Stimulated activated CD4-positive, alpha-beta T cell treated with anti-CD3 and anti-CD28 coated beads, Interleukin-15, amount 100 ng/mL, for 24 hours (primary cell): ENCODE measurements at places on chromosomes 16 and 17.
A peak's percentile ranks its signal among the peaks of the same experiment; 100 is the strongest.

DNA sequence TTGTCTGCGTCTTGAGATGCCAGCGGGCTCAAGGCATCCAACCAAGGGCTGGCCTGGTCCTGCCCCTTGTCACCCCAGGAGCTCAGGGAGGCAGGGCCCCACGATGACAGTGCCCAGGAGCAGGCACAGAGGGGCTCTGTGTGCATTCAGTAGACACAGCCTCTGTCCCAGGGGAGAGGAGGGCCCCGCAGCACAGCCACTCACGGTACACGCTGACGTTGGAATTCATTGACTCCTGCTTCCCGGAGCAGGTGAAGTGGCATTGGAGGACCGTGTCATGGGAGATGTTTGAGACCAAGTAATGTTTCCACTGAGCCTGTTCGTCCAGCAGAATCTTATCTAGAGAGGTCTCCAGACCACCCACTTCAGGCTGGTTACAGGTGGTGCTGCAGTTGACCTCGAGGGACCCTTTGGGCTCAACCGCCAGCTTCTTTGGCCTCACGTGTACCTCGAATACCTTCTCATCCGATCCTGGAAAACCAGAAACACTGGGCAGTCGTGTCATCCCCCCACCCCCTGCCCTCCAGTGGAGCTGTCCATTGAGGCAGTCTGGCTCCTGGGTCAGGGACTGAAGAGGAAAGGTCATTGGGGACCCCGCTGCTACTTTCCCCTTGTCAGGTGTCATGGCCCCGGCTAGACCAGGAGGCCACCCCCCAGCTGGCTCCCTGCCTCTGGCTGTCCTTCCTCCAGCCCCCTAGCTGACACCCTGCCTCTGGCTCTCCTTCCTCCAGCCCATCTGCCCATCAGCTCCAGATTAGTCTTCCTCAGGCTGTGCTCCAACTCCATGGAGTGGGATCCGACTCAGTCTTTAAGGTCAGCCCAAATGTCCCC, 7.0 kb downstream of the PRR29 start:
- DNase-seq: no peak

DNA sequence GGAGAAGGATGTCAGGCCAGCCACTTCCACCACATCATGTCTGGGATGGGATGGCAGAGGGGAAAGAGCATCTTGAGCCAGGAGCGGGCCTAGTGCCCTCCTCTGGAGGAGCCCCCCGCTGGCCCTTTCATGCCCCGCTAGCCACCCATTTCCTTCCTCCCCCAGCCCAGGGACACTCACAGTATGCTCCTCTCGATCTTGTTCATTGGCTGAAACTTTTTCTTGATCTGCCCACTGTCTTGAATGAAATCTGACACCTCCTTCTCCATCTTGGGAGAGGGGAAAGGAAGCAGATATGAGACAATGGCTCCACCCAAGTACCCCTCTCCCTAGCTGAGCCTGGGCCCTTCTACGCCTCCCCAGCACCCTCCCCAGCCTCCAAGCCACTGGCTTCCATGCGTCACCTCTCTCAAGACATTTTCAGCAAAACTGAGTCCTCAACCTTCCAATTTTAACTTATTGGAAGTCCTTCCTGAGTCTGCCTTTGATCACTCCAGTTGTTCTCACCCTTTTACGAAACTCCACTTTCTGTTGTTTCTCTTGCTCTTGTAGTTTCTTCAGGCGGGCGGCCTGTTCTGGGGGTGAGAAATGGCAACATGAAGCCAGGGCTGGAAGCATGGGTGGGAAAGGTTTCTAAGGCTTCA, 7.2 kb downstream of the SPAG7 start:
- DNase-seq: no peak

GRCh38 chr17:69913216-69913615, 161.8 kb upstream of the KCNJ16 start:
- no peak for DNase-seq

GRCh38 chr17:1203111-1203966, 23.6 kb upstream of the ABR start:
- DNase-seq: peak; percentile 75

DNA sequence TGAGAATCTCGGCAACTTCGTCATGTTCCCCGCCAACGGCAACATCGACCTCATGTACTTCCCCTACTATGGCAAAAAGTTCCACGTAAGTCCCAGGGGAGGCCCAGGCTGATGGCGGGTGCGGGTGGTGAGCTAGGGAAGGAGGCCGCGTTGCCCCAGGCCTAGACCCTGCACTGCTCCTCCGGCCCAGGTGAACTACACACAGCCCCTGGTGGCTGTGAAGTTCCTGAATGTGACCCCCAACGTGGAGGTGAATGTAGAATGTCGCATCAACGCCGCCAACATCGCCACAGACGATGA, 4.8 kb downstream of the ATP1B2 start:
- DNase-seq: no peak

DNA sequence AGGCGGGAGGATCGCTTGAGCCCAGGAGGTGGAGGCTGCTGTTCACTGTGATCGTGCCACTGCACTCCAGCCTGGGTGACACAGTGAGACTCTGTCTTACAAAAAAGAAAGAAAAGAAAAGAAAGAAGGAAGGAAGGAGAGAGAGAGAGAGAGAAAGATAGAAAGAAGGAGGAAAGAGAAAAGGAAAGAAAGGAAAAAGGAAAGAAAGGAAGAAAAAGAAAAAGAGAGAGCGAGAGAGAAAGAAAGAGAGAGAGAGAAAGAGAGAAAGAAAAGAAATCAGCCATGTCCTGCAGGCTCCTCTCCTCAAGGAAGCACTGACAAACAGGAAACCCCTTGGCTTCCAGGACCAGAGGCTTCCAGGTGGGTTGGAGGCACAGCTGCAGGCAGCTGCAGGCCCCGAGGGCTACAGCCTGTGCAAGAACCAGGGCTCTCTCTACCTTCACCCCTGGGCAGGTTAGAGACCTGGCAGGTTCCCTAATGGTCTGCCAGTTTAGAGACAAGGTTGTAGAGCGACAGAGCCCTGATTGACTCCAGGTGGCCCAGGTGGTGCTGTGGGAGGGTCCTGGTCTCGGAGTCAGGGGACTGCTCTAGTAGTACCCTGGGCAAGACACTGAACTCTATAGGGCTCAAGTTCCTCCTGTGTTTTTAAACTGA, 53.8 kb downstream of the PECAM1 start:
- DNase-seq: no peak

- DNase-seq: peak; percentile 52
Measured at GRCh38 chr17:38579934-38580333, 25.8 kb downstream of the SRCIN1 start.

DNA sequence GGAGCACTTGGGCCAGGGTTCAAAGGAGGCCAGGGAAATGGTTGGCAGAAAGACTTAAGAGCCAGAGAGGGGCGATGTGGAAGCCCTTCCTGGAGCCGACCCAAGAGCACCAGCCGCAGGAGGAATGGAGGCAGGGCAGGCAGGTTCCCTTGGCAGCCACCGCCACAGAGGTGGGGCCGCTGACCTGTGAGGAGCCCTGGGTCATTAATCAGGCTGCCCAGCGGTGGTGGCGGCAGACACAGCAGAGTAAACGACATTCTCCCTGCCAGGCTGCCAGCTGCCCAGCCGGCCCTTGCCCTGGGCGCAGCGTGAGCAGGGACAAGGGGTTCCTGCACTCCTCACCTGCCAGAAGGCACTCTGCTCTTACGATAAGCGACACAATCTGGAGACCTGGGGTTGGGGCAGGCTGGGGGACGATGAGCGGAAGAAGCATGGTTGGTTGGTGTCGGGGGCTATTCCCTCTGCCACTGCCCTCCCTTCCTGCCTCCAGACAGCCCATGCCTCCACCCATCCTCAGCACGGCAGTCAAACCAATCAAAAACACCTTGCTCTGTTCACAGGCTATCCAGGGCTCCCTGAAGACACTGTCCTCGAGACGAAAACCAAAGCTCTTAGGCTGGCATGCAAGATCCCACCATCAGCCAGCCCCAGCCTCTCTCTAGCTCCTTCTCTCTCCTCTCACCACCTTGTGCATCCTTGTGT, 40.9 kb downstream of the PLXDC1 start:
- DNase-seq: no peak

- no peak for DNase-seq
Measured at GRCh38 chr17:74950207-74950606, 14.5 kb downstream of the OTOP3 start.

- peak; percentile 53 for DNase-seq
Measured at GRCh38 chr17:27245230-27245696, 48.7 kb upstream of the WSB1 start.

GRCh38 chr16:50800074-50800473, 58.2 kb downstream of the CYLD start:
- DNase-seq: no peak

GRCh38 chr16:28528463-28528867, 10.3 kb downstream of the NUPR1 start:
- DNase-seq: no peak

- no peak for DNase-seq
Measured at GRCh38 chr17:81906476-81907218, 4.6 kb downstream of the PCYT2 start.

GRCh38 chr16:89620406-89620841, 7.0 kb downstream of the DPEP1 start:
- no peak for DNase-seq

- no peak for DNase-seq
Measured at GRCh38 chr17:51373489-51374152, 113.3 kb downstream of the UTP18 start.

- no peak for DNase-seq
Measured at GRCh38 chr17:30230596-30231125, 4.8 kb downstream of the SLC6A4 start.

GRCh38 chr16:88298833-88299745, 83.7 kb upstream of the ZNF469 start:
- peak; percentile 22 for DNase-seq

DNA sequence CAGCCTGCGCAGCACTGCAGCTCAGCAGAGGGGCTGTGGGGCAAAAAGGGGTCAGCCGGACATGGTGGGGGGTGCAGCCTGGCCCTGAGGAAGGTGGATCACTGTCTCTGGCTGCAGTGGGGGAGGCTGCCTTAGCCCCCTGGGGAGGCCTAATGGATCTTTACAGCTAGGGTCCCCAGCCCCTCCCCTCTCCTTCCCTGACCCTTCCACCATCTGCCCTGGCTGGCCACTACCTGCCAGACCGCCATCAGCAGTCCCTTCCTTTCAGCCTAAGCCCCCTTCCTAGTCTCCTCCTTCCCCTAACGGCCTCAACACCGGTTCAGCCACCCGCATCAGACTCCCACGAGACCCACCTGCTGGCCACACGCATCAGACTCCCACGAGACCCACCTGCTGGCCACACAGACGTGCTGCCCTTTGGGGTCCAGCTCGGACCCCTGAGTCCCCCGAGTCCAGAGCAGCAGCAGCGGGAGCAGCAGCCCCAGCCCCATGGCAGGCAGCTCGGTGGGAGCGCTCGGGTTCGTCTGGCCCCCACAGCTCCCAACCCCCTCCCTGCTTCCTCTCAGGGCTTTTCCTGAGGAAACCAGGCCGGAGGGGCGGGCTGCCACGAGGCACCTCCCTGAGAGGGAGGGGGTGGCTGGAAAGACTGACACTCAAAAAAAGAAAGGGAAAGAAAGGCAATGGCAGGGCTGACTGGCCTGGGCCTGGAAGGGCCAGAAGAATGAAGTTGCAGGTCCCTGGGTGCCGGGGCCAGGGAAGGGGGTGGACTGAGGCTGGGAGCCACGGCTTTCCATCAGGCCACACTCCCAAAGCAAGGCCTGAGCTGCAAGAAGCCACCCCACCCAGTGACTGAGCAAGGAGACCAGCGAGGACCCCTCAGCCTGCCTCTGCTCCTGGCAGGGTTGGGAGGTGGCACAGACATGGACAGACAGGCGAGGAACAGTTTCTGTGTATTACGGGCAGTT, at the start of gene SCARF1:
SCARF1 (minus strand) TSS at position 526 of the 965 bp plus-strand sequence; CDS start at position 491, 35 bp downstream.
- DNase-seq: no peak

- DNase-seq: no peak
Measured at GRCh38 chr16:25081702-25082101, 29.8 kb upstream of the LCMT1 start.

DNA sequence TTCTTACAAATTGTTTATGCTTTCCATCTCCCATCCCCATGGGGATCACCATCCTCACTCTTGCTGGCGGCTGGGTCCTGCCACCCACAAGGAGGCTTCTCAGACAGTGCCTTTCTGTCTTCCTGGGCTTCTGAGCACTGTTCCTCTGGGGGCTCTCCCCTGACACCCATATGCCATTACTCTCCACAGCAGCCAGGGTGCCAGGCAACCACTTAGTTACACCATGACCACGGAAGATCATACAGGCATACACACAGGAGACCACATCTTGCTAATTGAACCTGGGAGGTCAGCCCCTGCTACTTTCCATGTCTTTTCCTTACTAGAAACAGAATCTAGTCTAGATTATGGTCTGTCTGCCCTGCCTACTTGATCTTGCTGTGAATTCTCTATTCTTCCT, 27.7 kb upstream of the HS3ST2 start:
- no peak for DNase-seq

GRCh38 chr16:86568677-86569623, 2.3 kb downstream of the FOXC2 start:
- DNase-seq: no peak

DNA sequence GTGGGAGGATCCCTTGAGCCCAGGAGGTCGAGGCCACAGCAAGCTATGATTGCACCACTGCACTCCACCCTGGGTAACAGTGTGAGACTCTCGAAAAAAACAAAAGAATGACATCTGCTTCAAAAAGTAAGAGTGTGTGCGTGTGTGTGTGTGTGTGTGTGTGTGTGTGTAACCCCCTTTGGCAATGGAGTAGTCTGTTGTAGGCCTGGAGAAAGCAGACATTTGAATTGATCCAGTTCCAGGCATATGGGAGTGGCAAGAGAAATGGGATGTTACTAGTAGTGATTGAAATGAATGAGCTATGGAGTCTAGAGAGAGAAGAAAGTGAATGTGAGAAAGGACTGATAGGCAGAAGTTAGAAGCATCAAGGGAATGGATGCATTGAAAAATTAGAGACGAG, 9.9 kb downstream of the CASC3 start:
- DNase-seq: no peak

DNA sequence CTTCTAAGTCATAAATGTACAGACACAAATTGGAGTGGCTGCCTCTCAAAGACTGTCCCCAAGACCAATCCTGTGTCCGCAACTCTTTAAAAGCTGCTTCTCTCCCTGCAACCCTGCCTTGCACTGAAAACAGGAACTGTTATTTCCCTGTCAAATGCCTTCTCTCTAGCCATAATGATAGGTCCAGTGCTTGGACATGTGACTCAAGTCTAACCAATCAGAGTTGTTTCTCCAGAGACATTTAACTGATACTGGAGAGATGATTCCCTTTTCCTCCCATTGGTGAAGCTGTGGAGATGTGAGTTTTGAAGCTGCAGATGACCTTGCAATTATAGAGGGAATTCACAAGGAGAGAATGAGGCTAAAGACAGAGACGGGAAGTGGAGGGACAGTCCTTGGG, 253.3 kb upstream of the CDH5 start:
- DNase-seq: no peak
